NCI-H526 treated with DMSO at 0.1 percent for 48 hours (cell line): ENCODE measurements at places on chromosomes 1 and 21.

- DNase-seq = no peak
Observed at GRCh38 chr1:215400741-215401140, 166.4 kb upstream of the KCTD3 start.

- DNase-seq = no peak
Observed at GRCh38 chr1:162364498-162364897, 12.2 kb downstream of the SPATA46 start.

- DNase-seq = no peak
Observed at GRCh38 chr1:12245116-12245515, 15.3 kb downstream of the VPS13D start.

GRCh38 chr1:224727351-224728289, 111.5 kb downstream of the CNIH3 start:
- no peak for DNase-seq

- no peak for DNase-seq
Observed at GRCh38 chr1:204145033-204145504, 6.8 kb downstream of the ETNK2 start.

GRCh38 chr1:99669821-99670220, 23.9 kb downstream of the PALMD start:
- DNase-seq = no peak

DNA sequence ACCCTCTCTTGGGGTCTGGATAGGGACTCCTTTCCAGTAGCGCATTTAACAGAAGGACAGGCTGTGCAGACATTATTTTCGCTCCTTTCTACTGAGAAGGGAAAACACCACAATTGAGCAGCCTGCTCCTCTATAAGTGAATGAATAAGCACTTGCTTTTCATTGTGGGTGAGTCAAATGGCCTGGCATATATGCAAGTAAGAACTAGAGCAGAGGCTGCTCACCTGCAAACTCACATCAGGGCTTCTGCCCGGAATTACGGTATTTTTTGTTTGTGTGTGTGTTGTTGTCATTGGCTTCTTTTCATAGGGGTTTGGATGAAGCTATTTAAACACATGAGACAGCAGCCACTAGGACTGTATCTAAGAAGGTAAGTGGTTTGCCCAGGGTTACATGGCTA, 200.1 kb upstream of the CAMK1G start:
- no peak for DNase-seq

DNA sequence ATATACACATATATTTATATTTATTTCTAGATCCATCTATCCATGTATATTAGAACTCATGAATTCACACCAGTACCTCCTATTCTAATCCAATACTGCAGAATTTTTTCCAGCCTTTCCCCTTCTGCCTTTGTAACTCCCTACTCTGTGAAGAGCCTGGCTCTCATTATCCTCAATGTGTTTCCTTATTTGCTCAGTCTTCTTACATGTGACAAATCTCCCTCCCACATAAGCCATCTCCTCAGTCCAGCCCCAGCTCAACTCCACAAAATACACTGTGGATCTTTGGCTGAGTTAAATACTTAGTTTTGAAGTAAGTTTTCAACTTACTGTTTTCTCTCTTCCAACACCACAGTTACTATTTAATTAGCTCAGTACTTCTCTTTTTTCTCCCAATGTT, 45.7 kb downstream of the ATP5PO start:
- no peak for DNase-seq

DNA sequence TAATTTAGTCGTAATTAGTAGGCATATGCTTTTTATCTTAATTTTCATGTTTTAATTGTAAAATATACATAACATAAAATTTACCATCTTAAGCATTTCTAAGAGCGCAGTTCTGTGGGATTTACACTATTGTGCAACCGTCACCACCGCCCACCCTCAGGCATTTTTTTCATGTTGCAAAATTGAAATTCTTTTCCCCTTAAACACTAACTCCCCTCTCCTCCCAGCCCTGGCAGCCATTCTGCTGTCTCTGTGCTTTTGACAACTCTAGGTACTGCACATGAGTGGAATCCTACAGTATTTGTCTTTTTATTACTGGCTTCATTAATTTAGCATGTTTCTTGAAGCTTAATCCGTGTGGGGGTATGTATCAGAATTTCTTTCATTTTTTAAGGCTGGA, 7.8 kb downstream of the PIK3CD start:
- no peak for DNase-seq

GRCh38 chr1:156413391-156414246, 44.6 kb downstream of the RHBG start:
- peak; percentile 100 for DNase-seq

- DNase-seq = no peak
Observed at GRCh38 chr21:39647476-39647875, 34.7 kb downstream of the B3GALT5 start.

GRCh38 chr1:35264871-35265270, 3.6 kb upstream of the ZMYM4 start:
- DNase-seq = no peak

GRCh38 chr1:150487763-150488115, 520 bp downstream of the TARS2 start:
- DNase-seq = no peak

DNA sequence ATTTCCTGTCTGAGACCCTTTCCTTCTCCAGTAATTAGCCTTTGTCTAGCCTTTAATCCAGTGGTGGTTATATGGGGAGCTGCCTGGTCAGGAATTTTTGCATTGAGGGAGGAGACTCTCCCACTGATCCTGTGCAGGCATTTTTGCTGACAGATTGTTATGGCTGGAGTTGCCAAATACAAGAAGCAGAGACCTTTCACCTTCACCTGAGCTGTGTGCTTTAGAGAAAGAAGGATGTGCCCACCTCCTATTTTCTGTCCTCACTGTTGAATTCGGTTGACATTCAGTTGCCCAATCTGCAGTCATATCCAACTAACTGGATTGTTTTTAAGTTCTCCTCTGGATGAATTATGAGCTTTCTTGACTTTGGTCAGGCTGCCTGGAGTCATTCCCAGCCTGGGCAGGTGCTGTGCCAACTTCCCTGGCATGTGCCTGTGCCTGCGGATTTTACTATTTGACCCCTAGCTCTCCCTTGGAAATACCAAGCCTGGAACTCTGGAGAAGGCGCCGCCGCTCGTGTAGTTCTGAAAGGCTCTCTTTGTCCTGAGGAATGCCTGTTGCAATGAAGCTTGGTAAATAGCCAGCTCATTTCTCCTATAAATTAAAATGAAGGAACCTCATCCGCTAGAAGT, 143.9 kb downstream of the NOS1AP start:
- no peak for DNase-seq

- peak; percentile 38 for DNase-seq
Observed at GRCh38 chr1:217712925-217713597, 81.9 kb downstream of the SPATA17 start.

DNA sequence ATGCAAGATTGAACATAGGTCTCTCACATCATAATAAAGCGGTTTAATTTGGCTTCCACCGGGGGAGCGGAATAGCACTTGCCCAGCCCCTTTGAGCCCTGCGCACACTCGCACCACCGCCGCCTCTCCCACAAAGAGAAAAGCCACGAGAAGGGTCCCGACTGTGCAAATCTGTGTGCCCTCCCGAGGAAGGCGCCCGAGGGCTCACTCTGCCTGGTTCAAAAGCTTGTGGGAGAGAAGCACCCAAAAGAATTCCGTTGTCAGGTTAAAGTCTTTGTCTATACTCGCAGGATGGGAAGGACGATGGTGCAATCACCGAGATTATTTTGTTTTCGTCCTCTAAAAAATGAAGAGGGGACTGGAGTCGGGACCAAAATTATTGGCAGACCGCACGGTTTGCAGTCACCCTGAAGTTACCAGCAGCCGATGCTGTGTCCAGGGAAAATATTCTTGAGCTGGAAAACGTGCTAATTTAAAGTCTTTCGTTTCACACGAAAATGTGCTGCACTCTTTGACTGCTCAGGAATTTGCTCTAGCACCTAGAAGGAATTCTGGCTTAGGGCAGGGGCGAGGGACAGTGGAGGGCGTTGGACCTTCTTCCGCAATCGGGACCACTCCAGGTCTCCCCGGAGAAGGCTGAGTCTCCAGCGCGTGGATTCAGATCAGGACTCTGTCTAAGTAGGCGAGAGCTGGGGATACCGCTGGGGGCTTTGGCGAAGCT, 6.6 kb upstream of the SIM2 start:
- DNase-seq = no peak

- no peak for DNase-seq
Observed at GRCh38 chr1:82220754-82221153, 420.0 kb downstream of the ADGRL2 start.
